ENCODE measurements at places on chromosomes 11 and 22.

- DNase-seq: no peak
Measured at GRCh38 chr11:127800989-127801688, 786.2 kb downstream of the ETS1 start.

DNA sequence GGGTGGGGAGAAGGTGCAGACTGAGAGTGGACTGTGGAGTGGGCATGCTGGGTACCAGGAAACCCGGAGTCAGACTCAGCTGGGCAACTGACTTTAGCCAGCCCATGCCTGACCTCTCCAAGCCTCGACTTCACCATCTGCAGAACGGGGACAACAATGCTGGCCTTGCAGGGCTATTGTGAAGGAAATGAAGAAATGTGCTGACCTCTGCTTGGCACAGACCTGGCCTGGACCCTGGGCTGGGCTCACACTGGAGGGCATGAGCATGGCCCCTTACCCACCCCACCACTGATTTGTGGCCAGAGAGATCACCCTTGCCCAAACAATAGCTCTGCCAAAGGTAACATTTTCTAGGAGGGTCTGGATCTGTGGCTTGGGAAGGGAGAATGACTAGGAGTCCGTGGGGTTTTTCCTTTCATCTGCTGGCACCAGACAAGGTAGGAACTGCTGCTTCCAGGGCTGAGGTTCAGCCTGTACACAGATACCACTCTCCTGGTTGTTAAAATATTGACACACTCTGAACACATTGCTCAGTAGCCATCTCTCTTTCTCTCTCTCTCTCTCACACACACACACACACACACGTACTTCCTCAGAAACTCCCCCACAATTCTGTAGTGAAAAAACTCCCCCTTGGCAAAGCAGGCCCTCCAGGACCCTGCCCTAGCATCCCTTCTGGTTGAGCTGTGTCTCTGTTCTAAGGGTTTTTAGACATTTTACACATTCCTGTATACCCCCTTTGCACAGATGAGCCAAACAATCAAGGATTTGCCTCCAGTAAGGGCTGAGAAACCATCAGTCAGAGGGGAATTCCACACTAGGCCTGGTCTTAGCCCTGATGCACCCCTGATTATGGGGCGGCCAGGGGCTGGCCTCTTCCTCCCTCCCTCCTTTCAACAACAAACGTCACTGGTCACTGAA lies 1.0 kb downstream of the MOGAT2 start:
- no peak for DNase-seq

DNA sequence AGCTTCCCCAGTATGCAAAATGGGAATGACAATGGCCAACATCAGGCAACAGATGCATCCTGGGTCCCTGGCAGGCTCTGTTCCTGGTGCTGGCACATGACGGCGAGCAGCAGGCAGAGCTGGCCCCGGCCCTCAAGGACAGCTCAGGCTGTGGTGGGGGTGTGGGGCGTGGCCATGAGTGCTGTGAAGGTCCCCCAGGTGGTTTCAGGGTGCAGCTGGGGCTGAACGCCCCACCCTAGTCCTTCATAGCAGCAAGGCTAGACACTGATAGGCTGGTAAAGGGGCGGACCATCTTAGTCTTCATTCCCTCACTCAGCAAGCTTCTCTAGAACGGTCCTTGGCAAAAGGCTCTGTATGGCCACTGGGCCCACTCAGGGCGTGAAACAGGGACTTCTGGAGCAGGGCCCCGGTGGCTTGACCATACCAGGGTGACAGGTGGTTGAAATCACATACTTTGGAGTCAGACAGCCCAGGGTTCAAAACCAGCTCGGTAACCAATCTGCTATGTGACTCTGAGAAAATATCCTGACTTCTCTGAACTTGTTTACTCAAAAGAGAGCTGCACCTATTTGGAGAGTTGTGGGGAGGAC lies 15.1 kb downstream of the NPTXR start:
- DNase-seq: no peak

DNA sequence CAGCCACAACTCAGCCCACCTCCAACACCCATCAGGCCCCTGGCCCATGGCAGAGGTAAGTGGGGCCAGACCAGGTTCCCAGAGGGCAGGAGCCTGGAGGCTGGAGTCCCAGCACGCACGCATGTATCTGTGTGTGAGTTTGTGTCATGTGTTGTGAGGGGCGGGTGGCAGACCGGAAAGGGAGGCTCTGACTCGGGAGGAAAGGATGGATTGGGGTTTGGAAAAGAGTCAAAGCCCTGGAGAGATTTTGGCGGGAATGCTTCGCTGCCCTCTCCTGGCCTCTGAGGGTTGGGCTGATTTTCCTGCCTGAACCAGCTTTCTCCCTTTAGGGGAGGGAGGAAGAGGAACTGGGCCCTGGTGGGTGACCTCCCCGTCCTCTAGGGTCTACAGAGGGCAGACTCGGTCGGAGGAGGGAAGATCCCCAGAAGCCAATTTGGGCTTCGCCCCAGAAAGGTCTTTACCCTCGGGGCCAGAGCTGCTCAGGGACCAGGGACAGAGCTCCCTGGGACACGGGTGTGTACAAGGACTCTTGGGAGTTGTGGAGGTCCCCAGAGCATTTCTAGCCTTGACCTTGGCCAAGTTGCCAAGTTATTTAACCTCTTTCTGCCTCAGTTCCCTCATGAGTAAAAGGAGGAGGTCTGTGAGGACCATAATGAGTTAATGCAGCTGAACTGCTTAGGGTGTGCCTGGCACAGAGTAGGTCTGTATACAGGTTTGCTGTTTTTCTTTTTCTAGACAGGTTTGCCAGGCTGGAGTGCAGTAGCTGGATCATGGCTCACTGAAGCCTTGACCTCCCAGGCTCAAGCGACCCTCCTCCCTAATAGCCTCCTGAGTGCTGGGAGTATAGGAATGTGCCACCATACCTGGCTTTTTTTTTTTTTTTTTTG lies 6.9 kb downstream of the C11orf68 start:
- DNase-seq: no peak

DNA sequence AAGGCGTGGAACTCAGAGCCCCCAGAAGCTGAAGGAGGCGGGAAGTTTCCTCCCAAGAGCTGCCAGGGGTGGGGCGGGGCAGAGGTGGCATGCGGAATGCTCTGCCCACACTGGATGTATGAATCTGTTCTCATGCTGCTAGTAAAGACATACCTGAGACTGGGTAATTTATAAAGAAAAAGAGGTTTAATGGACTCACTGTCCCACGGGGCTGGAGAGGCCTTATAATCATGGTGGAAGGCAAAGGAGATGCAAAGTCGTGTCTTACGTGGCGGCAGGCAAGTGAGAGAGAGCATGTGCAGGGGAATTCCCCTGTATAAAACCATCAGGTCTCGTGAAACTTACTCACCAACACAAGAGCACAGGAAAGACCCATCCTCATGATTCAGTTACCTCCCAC lies 57.6 kb downstream of the SMIM38 start:
- no peak for DNase-seq

DNA sequence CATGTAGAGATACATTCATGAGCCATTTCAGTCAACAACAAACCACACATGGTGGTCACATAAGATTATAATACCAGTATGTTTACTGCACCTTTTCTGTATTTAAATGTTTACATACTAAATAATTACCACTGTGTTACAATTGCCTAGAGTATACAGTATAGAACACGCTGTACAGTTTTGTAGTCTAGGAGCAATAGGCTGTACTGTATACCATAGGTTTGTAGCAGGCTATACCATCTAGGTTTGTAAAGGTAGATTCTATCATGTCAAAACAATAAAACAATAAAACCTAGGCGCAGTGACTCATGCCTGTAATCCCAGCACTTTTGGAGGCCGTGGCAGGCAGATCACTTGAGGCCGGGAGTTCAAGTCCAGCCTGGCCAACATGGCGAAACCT lies 1.1 kb downstream of the TRIM48 start:
- DNase-seq: no peak

GRCh38 chr22:32803738-32804435 lies 2.4 kb downstream of the TIMP3 start:
- DNase-seq: no peak
